ENCODE measurements at places on chromosomes 4 and X.

DNA sequence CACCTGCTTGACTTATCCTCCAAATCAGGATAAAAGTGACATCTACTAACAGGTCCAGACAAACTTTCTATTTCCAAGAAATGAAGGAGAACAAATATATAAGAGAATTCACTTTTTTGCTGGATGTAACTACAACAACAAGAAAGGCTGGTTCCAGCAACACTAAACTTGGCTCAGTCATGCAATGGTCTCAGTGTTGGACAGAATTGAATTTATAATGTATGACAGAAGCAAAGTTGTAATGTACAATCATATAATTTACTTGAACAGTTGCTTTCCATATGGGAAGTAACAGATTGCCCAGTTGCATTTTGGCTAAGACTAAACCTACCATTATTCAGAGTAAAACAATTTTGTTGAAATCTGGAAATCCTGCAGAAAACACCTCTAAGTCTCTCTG is 183.3 kb upstream of the INTU start:
- DNase-seq, result no peak

GRCh38 chr4:26048950-26049349 is 134.9 kb downstream of the SMIM20 start:
- DNase-seq, result no peak

DNA sequence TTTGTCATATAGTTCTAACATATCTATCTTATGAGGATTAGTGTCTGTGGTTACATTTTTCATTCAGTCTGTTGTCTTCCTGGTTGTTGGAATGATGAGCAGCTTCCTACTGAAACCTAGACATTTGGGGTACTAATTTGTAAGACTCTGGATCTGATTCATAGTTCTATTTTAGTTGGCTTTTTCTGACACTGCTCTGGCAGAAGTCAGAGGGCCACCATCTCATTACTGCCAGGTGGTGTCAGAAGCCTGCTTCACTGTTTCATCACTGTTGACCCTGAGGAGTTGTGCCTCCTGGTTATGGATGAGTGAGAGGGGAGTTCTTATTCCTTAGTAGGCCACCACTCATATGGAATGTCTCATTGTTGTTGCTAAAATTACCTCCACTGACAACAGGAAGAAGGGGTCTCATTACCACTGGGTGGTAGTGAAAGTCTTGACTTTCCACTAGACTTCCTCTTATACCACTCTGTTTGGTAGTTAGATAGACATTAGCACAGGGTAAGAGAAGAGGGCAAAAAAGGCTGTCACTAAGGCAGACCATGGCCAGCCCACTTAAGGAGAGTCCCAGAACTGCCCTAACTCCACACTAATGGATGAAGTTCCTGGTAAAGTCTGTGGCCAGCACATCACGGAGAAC is 395.2 kb downstream of the SPOCK3 start:
- DNase-seq, result no peak

DNA sequence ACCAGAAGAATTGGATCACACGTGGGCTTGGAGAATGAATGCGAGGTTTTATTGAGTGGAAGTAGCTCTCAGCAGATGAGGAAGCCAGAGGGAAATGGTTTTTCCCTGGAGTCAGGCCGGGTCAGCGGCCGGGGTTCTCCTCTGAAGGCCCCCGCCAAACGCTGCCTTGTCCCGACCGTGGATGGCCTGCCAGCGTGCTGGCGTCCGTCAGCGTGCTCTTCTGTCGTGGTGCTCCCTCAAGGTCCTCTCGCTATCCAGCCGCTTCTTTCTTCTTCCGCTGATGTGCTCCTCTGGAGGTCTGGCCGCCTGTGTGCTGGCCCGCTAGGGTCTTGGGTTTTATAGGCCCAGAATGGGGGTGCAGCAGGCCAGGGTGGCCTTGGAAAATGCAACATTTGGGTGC is 632.2 kb downstream of the TRAM1L1 start:
- no peak for DNase-seq

DNA sequence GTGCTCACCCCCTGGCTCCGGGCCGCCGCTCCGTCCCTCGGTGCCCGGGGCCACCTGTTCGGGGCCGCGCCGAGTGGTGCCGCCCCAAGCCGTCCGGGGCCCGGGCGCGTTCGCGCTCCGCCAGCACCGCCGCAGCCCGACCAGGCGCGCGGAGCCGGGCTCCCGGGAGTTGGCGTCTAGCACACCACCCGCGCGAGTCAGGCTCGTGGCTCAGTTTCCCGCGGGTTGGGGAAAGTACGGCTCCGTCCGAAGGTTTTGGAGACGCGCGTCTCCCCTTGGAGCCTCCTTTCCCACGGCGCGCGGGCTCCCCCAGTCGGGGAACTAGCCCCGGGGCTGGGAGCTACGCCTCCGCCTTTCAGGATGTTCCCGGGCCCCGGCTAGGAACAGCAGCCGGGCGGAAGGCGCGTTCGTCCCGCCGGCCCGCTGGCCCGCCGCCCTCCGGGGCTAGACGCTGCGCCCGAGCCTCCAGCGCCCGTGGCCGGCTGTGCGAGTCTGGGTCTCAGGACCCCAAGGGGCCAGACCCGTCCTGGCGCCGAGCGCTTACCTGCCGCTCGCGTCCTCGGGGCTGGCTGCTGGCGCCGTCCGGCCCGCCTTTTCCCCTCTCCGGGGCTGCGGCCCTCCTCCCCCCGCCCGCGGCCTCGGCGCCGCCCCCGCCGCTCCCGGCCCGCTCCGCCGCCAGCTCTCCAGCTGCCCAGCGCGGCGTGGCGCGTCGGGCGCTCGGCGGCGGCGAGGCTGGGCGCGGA is at the start of gene ADGRG2:
Gene ADGRG2 (minus strand): TSS at position 571 of the 743 bp plus-strand sequence. CDS start 53,634 bp downstream, outside the sequence.
- DNase-seq, result no peak

- DNase-seq, result no peak
Measured at GRCh38 chrX:150014525-150014924, 76.2 kb upstream of the EOLA2 start.

DNA sequence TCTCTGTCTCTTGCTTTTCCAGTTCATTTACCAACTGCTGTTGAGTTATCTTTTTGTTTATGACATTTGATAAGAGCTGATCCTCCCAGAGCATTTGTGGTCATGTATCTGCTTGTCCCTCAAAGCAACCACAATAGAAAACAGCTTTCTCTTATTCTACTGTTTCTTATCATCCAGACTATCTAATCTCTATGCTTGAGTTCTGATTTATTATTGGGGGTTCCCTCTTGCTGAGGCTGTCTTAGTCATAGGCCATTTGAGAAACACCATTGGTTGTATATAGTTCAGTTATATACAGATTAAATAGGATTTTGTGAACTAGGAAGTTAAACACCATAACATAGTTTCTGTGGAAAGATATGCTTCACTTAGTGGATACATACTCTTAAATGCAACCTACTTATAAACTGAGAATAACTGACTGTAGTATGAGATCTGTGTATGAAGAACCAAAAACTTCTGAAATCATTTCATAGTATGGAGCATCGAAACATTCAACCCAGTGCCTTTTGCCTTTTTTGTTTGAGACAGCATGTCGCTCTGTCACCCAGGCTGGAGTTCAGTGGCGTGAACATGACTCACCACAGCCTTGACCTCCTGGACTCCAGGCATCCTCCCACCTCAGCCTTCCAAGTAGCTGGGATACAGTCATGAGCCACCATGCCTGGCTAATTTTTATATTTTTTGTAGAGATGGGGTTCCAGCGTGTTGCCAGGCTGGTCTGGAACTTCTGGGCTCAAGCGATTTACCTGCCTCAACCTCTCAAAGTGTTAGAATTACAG is 75.8 kb downstream of the STIM2 start:
- no peak for DNase-seq

DNA sequence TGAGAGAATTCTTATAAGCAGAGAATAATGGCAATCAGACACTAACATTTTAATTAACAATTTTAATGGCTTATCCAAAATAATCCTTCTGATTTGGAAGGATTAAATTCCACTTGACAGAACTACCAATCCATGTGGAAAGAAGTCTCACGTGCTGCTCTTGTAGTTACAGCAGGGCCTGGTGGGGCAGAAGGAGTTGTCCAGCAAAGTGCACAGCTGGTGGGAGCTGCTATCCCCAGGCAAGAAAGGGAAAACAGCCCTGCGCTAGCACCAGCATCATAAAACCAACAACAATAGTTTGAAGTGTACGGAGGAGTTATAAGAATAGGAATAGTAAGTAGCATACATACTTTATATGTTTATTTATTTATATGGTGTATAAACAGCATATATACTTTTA is 127.4 kb upstream of the TRIM2 start:
- DNase-seq, result no peak

DNA sequence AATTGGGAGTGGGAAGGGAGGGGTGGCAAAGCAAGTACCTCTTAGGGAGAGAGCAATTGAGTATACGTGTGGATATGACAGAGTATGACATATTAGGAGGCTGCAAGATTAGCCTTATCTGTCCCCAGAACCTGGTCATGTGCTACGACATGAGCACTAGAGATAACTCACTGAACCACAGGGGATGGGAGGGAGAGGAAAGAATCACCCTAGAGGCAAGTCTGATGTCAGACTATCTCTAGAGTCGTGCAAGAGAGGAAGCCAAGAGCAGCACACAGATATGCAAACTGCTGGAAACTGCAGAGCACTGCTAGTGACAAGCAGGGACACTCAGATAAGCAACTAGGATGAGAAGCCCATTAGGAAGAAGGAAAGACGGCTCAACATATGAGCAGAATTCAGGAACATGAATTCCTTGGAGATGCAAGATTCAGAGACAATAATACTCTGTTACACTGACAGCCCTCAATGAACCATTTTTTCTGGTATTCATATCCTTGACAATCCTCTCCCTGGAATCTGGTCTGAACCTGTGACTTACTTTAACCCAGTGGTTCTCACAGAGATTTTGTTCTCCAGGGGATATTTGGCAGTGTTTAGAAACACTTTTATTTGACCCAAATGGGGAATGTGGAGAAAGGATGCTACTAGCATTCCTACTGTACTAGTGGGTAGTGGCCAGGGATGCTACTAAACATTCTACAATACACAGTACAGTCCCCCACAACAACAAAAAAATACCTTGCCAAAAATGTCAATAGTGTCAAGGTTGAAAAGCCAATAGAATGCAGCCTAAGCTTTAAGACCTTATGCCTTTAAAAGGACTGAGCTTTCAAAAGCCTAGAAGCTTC is 84.0 kb upstream of the BMP2K start:
- peak; percentile 60 for DNase-seq

- no peak for DNase-seq
Measured at GRCh38 chr4:162356181-162356580, 192.4 kb upstream of the FSTL5 start.

DNA sequence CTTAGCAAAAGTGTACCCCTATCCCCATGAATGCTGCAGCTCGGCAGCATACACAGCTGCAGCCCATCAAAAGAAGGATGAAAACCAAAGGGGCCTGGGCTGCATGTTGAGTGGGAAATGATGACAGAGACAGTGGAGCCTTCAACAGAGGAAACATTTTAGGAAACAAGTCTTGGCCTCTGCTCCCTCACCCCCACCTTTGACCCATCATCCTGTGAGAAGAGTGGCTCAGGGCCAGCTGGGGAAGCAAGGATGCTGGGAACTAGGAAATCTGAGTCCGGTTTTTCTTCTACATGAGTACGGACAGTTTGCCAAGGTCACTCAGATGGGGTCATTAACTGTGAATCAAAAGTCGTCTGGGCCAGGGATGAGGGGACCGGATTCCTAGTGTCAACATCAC is 37.2 kb downstream of the IDS start:
- DNase-seq, result no peak

DNA sequence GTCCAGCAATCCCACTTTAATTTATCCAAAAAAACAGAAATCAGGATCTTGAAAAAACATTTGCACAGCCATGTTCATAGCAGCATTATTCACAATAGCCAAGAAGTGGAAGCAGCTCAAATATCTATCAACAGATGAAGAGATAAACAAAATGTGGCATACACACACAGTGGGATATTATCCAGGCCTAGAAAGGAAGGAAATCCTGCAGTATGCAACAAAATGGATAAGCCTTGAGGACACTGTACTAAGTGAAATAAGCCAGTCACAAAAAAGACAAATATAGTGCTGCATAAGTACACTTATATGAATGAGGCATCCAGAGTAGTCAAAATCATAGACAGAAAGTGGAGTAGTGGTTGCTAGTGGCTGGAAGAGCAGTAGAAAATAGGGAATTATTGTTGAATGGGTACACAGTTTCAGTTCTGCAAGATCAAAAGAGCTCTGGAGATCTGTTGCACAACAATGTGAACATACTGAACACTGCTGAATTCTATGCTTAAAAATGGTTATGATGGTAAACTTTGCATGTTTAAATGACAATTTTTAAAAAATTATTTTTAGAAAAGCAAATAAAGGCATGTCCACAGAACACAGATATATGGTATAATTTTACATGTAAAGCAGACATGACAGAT is 25.6 kb downstream of the CHM start:
- DNase-seq, result no peak

DNA sequence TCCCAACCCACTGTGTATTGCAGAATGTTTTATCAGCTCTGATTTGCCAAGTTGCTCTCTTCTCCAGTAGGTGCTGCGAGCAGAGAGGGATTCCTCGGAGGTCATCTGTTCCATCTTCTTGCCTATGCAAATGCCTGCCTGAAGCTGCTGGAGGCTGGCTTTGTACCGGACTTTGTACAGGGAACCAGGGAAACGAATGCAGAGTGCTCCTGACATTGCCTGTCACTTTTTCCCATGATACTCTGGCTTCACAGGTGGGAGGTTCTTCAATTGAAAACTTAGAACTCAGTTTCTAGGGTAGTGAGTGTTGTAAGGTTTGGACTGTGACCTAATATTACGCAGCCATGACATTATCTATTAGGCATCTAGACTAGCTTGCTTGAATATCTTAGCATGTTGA is 24.9 kb downstream of the AR start:
- DNase-seq, result no peak

- DNase-seq, result no peak
Measured at GRCh38 chrX:68534691-68535090, 35.8 kb downstream of the YIPF6 start.

GRCh38 chr4:6806924-6807626 is 24.5 kb downstream of the KIAA0232 start:
- DNase-seq, result no peak

DNA sequence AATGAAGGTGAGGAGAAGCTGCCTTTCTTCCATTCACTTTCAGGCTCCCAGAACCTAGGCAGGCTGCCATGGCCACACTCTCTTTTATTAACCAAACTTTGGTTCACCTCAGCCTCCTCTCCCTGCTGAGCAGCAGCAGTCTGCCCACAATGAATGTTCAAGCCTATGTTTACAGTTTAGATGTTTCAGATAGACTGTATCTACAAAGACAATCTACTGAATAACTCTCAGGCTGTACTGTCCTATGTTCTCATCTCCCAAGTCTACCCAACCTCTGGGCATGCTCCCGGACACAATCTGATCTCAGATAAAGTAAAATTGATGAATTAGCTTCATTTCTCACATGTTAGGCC is 59.2 kb upstream of the TMEM164 start:
- DNase-seq, result no peak

- no peak for DNase-seq
Measured at GRCh38 chr4:76738086-76738931, 159.6 kb downstream of the SOWAHB start.

DNA sequence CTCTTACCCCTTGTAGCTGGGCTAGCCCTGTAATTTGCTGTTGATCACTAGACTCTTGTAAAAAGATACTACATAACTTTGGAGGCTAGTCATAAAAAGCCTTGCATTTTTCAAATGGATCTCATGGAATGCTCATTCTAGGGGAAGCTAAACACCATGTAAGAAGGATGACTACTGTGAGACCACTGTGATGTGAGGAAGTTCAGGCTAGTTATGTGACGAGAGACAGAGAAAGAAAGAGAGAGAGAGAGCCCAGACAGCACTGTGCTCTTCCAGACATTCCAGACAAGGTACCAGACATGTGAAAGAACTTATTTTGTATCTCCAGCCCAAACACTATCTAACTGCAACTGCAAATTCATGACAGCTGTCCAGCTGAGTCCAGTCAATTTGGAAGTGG is 404.6 kb upstream of the PITX2 start:
- DNase-seq, result no peak

GRCh38 chr4:104519588-104519987 is 24.9 kb upstream of the CXXC4 start:
- DNase-seq, result peak; percentile 5
